Foreskin fibroblast (primary cell): ENCODE measurements at places on chromosomes 5 and 9.

DNA sequence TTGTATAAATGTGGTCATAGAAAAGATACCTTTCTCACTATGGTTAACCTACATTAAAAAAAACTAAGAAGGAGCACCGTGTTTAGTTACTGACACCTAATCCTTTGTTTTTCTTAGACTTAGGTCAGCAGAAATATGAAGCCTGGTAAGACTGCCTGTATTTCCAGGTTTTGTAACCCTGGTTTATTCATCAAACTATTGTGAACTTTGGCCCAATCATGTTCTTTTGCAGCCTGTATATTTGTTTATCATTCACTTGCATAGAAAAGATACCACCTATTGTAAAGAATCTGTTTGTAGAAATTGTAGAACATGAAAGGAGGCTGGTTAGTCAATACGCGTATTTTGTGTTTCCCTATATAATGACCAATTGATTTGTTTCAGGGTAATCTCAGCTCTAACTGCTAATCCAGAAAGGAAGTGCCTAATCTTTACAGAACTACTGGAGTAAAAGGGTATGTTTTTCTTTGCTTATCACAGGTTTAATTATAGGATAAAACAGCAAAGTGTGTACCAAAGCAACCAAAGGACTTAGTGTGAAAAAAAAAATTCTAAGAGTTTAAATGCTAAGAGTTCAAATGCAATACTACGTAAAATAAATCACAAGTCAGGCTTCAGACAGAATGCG is 103.6 kb downstream of the LURAP1L start:
- peak; percentile 58 for DNase-seq

DNA sequence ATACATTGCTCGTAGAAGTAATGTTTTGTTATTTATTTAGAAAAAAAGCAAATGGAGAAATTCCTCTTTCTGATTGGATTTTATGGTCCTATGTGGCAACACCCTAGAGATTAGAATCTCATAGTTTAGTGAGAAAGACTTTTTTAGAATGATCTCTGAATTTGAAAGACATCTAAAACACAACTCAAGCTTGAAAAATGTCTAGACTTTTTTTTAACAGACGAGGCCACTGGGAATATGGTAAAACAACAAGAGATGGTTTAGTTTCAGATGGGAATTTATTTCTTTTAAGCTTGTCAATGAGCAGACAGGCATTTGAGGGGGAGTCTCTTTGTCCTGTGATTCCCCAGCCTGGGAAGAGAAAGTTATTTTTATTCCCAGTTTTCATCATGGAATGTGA is 122.1 kb downstream of the NTRK2 start:
- no peak for DNase-seq

DNA sequence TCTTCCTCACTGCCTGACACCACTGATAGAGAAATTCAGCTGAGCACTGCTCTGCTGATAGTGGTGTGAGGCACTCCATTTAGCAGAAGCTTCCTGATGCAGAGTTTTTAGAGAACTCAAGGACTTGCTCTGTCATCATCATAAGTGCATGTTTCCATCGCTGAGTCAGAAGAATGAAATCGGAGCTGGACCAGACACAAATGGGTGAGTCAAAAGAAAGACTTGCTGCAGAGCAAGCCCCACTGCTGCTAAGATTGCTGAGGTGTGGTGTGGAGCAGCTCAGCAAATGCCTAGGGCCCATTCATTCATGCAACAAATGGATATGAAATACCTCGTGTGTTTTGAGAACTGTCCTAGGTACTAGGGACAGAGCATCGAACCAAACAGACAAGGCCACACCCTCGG is 410.2 kb upstream of the SLC30A5 start:
- DNase-seq: peak; percentile 95

- DNase-seq: no peak
Measured at GRCh38 chr9:32782476-32783167, 718 bp upstream of the TMEM215 start.

- DNase-seq: peak; percentile 69
Measured at GRCh38 chr5:72661405-72661804, 154.2 kb upstream of the ZNF366 start.

DNA sequence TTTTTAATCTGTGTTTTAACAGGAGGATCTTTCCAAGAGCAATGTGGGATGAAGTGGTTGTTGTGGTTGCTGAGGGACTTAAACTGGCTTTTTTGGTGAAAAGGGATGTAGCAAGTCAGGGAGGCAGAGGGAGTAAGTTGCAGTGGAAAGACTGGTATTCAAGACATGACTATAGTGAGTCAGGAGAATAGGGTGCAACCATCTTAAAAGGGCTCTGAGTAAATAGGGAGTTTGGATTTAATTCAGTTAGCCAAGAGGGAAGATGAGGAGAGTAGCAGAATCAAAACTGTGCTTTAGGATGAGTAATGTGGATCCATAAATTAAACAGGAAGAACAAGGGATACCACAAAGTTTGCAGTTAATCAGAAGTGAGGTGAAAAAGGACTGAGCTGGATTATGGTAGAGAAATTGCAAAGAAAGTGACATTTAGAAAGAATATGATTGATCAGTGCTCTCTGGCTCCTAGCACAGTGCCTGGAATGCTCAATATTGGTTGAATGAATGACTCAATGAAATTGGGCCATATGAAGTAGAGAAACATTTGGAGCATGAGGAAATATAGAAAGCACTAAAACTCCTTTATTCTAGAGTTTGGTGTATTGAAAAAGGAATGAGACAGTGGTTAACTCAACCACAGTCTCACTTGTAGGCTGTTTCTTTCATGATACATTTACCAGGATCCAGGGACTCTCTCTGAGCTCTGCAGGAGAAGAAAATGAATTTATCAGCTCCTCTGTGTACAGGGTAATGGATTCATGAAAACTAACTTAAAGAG is 5.1 kb downstream of the POLR3G start:
- DNase-seq: peak; percentile 29

DNA sequence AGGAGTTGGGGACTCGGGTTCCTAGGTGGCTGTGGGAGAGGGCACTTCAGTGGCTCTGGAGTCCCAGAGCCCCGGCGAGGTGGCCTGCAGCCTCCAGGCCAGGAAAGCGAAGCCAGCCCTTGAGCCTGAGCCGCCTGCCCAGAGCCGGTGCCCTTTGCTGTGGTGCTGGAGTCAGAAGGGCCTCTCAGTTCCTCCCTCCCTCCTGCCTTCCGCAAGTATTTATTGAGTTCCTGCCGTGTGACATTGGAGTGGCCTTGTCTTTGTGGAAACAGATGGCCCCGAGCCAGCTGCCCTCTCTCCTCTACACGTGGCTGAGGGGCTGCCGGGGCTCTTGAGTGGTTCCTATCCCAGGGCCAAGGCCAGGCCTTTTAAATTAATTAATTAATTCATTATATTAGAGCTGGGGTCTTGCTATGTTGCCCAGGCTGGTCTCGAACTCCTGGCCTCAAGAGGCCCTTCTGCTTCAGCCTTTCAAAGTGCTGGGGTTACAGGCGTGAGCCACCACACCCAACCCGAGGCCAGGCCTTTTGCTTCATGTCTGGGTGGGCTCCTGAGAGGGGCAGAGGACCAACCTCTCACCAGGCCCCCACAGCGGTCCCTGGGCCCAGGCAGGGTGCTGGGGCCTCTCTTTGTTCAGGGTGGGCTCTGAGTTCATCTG is 45.6 kb upstream of the IER5L start:
- DNase-seq: no peak

GRCh38 chr9:137229903-137230704 is 597 bp upstream of the SLC34A3 start:
- no peak for DNase-seq

- peak; percentile 79 for DNase-seq
Measured at GRCh38 chr5:14406554-14406849, 175.1 kb upstream of the OTULINL start.

DNA sequence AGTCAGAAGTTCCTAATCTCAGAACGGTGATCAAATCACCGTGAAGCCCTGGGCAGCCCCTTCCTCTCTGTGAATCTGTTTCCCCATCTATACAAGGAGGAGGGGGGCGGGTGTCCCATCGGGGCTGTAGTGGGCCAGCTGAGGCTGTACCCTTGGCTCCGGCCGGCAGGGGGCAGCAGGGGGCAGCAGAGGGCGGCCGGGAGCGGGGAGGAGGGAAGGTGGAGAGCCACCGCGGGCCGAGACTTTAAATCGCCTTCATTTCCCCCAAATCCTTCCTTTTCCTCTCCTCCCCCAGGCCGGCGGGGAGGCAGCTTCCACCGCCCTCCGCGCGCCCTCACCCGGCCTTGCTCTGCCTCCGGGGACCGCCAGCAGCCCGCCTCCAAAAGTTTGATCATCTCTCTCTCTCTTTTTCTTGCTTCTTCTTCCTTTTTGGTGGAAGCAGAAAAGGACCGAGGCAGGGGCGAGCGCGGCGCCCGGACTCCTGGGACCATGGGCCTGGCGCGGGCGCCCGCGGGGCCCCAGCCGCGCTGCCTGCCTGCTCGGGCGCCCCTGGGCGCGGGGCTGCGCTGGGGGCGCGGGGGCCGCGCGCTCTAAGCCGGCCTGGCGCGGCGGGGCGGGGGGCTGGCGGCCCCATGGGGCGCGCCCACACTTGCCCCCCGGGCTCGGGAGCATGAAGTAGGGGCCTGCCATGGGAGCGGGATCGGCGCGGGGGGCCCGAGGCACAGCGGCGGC is at the start of gene COL27A1:
Gene COL27A1 (plus strand): TSS at position 275 of the 732 bp plus-strand sequence. CDS start 414 bp downstream, at position 689.
- DNase-seq: peak; percentile 70

GRCh38 chr5:112935675-112936074 is 13.6 kb upstream of the REEP5 start:
- DNase-seq: peak; percentile 35

DNA sequence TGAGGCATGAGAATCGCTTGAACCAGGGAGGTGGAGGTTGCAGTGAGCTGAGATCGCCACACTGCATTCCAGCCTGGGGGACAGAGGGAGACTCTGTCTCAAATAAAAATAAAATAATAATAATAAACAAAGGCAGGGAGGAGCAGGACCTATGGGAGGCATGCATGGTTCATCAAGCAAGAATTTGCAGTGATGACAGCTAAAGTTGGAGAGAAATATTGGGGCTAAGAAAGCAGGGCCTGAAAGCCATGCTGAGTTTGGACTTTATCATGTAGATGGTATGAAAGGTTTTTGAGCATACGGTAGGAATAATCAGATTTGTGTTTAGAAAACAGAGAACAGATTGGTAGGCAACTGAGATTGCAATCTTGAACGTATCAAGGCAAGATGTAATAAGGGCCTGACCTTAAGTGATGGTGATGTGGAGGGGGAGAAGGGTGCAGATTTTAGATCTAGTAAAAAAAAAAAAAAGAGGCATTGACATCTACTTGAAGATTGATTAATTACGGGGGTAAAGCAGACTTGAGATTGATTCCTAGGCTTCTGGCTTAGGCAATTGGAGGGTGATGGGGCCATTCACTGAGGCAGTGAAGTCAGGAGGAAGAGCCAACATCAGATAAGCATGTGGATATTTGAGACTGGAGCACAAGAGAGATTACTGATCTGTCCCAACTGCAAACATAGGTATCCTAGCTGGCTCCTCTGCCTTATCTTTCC is 50.7 kb downstream of the CFAP95 start:
- DNase-seq: peak; percentile 54

DNA sequence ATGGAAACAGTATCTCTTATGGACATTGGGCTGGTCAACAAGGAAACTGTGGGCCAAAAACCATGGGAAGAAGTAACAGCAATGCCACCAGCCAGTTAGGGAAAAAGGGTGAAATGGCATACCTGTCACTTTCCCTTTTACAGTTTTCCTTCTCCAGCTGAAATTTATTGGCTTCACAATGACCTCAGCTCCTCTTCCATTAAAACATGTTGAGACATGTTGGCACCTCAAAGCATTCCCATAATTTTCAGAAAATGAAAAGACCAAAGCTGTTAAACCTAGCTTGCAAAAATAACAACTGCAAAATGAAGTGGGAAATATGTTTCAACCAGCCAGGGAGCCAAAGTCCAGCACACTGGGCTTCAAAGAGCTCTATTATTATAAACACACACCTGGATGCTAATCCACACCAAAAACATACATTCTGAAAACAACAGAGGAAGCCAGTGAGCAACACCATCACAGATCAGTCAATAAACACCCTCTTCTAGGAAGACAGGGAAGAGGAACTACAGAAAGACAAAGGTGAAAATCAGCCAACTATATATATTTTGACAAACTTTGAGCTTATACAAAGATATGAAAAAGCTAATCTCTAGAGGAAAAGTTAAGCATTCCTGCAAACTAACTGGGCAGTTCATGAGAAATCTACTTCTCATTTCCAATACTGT is 78.4 kb upstream of the PTGER4 start:
- DNase-seq: no peak

DNA sequence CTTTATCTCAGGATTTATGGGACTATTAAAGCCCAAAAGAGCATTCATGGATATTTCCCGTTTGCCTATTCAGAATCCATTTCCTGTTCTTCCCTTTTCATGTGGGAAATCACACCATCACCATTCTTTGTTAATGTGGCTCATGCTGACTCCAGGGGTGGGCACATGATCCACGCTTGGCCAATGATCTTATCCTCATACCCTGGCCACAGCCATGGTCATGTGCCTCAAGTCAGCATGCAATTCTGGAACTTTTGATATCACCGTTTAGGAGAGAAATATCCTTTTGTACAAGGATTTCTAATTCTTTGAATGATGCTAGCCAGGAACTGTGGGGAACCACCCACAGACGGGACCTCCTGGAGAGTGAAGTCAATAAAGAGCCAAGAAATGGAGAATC is 272.2 kb downstream of the PRELID2 start:
- no peak for DNase-seq

- DNase-seq: peak; percentile 61
Measured at GRCh38 chr5:123047706-123048105, 11.2 kb upstream of the PPIC start.

DNA sequence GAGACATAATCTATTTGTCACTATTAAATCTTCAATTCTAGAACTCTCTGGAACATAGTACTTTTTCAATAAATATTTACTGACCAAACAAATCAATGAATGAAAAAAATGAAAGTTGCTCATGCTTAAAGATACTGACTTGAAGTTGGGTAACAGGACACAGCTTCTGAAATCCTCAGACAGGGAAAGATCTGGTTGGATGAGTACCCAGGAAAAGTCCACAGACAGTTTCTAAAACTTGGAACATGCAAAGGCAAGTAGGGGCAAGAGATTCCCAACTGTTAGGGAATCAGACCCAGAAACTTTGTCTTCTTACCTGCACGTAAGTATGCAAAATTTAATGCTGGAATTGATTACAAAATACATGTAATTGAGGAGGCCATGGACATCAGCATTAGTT is 366.2 kb downstream of the ACTL7B start:
- no peak for DNase-seq

- no peak for DNase-seq
Measured at GRCh38 chr9:18526685-18527084, 52.7 kb downstream of the ADAMTSL1 start.

DNA sequence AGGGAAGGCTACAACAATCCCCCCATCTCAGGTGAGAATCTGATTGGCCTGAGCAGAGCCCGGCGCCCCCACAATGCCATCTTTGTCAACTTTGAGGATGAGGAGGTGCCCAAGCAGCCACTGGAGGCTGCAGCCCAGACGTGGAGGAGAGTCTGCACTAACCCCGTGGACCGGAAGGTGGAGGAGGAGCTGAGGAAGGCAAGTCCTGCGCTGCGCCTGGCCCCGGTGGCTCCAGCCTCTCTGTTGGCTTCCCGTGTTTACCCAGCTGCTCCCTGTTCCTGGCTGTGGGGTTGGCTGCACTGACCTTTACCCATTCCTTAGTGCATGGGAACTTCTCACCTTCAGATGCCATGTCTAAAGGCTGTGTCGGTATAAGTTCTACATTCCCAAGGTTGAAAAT is 11.0 kb upstream of the CEL start:
- DNase-seq: no peak
